Stimulated activated CD8-positive, alpha-beta memory T cell treated with anti-CD3 and anti-CD28 coated beads, Interleukin-7, amount 100 ng/mL, for 1 hour (primary cell): ENCODE measurements at places on chromosomes 4 and X.

- no peak for DNase-seq
These were observed 110.2 kb downstream of the FAM53A start for GRCh38 chr4:1573830-1574459.

- no peak for DNase-seq
These were observed 791 bp downstream of the SMIM20 start for GRCh38 chr4:25914670-25915352.

DNA sequence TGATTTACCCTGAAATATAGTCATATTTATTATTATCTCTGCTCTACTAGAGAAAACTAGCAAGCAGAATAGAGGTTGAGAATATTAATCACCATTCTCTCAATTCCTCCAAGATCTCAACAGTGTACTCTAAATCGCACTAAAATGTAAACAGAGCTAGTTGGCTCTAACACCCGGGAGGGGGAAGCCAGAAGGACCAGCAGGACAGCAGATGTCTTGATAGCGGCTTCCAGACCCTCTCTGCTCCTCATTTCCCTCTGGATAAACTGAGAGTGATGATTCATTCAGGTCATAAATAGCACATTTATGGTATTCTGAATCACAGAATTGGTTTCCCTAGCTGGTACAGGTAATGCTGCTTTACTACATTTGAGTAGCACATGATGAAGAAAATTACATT, 82.5 kb downstream of the TBC1D9 start:
- no peak for DNase-seq

GRCh38 chr4:8067274-8067936, 91.2 kb downstream of the ABLIM2 start:
- DNase-seq, result no peak

- no peak for DNase-seq
These were observed 120.3 kb downstream of the RASL11B start for GRCh38 chr4:52982255-52982945.

GRCh38 chrX:72349190-72349589, 43.5 kb upstream of the CITED1 start:
- no peak for DNase-seq

DNA sequence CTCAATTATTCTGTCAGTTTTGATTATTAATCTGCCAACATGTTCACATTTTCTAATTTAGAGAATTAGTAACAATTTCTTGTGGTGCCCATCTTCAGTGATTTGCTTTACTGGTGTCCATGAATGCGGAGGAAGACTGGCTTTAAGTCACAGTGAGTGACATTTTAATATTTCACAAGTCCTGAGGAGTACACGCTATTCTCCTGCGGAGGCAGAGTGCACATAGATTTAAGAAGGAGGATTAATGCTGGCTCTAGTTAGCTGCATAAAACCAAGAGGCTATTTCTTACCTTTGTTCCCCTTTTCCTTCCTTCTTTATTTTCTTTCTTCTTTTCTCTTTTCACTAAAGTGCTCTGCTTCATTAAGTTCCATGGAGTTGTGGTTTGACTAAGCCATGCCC, 495.2 kb upstream of the IGFBP7 start:
- DNase-seq, result no peak
